Cortex of kidney (tissue), 1 donor: ENCODE measurements at places on chromosomes 4 and X.

DNA sequence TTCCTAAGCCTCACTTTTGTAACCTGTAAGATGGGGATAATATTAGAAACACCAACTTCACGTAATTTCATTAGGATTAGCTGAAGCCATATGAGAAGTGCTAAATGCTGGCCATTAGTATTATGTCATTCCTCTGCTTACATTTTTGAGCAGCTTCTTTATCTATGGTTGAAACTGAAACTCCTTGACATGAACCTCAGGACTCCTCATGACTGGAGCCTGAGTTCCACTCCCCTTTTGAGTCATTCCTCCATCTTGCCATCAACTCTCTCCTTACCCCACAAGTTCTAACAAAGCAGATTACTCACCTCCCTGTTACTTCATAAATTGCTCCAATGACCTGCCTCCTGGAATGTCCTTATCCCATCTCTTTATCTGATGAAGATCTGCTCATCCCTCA lies 123.2 kb upstream of the KCNIP4 start:
- DNase-seq: no peak

DNA sequence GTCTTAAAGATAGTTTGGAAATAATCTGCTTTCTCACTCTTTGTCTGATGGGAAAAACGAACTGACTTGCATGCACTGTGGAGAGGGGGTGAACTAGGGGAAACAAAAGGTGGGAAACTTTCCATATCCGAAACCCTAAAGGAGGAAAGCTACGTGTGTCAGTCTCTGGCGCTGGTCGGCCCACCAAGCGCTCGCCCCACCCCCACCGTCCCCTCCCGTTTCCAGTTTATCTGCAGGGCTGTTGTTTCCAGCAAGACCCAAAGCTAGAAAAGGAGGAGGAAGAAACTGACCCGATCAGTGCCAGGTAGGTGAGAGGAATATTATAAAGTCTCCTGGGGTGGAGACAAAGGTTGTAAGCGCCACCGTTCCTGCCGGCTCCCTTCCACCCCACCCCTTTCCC lies 552 bp downstream of the TCEAL9 start:
- DNase-seq: no peak

DNA sequence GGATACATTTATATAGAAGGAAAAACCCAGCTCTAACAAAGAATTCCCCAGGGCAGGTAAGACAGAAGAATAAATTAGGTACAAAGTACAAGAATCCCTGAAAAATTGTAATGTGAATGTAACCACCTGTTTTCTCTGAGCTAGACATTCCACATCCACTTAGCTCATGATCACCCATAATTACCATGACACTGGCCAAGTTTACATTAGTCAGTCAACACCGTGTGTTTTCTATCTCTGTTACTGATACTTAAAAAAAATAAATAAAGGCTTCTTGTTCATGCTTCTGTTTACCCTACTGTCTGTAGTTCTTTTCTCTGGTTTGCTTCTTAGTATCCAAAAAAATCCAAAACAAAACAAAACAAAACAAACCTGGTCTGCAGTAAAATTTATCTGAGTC lies 66.0 kb downstream of the CBLL2 start:
- no peak for DNase-seq

DNA sequence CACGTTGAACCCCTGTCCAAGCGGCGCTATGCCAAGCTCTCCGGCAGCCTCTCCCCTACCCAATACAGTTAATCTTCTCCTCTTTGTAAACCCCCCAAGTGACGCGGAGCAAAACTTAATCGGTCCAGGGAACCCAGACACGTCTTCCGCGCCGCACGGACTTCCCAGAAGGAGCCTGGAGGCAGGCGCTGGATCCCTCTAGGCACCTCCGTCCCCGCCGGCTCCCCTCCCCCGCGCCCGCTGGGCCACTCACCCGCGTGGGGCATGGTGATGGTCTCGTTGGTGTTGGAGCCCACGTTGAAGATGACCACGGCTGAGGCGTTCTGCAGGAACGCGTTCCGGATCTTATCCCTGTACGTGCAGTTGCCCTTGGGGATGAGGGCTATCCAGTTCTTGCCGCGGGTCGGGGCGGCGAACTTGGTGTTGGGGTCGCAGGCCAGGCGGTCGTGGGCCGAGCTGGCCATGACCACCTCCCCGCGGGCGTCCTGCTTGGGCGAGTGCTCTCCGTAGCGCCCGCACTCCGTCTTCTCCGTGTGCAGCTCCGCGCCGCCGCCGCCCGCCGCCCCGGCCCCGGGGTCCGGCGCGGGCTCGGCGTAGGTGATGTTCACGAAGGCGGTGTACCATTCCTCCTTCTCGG lies 1.1 kb downstream of the RNF150 start:
- no peak for DNase-seq

GRCh38 chr4:8032381-8032780 lies 92.7 kb upstream of the AFAP1 start:
- DNase-seq: no peak

DNA sequence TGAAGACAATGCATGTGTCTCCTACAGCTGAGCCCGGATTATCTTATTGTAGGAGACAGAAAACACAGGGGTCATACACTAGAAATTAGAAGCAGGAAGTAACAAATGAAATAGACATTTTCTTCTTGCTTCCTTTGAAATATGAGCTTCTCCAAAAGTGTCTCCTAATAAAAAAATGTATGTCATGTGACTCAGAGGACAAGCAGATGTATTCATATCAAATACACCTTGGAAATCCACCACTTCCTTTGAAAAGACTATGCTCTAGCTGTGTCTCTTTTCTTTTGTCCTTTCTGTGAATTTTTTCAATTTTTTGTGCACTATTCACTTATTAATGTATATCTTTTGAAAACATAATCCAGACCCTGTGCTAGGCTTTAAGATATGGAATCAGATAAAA lies 1906.2 kb downstream of the C4orf33 start:
- DNase-seq: no peak

DNA sequence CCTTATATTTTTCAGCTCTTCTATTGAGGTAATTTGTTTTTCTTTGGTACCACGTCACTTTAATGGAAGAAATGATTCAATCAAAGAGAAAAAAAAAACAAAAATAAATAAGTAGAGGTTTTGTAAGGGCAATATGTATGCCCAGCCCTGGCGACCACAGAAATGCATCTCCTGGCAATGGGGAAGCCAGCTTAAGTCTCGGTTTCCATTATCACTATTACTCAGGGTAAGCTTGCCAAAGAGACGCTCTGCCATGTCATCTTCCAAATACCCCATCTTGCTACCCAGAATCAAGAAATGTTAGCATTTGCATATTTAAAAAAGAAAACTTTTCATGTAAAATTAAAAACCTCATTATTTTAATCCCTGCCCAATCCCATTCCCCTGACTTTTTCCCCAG lies 68.8 kb downstream of the FAM47C start:
- DNase-seq: no peak

DNA sequence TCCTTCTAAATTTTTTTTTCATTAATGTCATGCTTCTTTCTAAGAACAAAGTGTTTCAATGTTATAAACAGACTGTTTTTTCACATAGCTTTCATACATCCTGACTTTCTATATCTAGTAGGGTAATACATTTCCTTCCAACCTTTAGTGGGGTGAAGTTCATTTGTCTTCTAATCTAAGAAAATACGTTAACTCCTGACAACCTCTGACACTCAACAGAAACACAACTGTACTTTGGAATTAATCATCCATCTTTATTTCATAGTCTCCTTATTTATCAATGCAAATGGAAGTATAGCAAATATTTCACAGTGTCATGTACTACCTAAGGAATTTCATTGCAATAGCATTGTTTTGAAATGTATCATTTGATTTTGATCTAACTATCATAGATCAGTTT lies 2.7 kb upstream of the MTTP start:
- DNase-seq: no peak

DNA sequence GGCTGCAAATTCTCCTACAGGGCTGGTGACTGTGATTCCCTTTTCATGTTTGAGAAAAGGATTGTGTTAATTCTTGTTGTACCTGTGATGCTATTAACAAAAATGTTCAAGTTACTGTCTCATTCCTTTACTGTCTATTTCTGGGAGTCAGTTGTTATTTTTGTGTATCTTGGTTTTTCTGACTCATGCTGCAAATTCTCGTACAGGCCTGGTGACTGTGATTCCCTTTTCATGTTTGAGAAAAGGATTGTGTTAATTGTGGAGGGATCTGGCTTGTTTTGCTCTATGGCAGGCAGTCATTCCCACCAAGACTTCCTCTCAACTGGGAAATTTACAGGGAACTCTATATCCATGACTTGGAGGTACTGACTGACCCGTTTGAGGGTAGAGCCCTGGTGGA lies 693.4 kb upstream of the INTU start:
- no peak for DNase-seq

GRCh38 chr4:185183622-185184281 lies 20.0 kb downstream of the CFAP97 start:
- no peak for DNase-seq

DNA sequence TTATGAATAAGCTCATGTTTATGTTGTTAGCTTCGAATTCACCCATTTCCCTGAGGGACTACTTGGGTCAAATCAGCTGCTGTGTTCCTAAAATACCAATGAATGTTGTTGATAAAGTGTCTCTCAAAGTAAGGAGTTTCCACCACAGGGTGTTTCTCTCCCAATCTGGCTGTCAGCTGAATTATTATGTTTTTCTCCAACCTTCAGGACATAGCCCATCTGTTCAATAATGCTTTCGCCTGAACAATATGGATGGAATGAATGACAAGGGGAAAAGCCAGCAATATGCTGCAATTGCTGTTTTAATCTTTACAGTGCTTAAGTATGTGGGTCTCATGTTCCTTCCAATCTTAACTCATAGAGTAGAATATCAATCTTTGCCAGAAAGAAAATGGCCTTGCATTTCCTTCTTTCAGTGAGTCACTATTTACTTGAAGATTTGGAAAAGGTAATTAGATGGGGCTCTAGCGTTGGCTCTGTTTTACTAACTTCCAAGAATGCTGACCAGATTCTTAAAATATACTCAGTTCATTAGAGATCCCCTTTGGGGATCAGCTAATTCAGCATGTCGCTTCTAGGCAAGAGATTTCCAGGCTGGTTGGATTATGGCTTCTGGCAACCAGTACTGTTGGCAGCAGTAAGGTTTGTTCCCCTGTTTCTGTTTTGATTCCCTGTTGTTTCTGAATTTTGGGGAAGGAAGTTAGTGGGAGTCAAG lies 410.5 kb downstream of the PPP3CA start:
- DNase-seq: no peak

- no peak for DNase-seq
Measured at GRCh38 chr4:17866810-17867209, 56.0 kb downstream of the NCAPG start.

GRCh38 chr4:152014280-152014679 lies 253.5 kb upstream of the GATB start:
- DNase-seq: no peak

DNA sequence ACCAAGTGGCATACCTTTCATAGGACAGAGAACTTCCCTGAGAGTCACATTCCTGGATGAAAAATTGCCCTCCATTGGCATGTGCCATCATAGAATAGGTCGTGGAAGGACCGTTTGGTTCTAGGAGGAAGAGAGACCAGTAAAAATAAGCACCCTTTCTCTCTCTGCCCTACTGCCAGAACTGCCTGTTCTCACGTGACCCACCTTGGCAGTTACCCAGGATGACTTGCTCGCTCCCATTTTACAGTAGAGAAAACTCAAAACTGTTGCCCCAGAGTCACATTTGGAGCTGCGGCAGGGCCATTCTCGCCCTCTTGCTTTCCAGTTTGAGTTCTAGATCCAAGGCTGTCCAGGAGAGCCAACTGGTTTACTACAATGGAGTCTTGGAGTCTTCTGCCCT lies 1.1 kb upstream of the NLGN3 start:
- DNase-seq: no peak

DNA sequence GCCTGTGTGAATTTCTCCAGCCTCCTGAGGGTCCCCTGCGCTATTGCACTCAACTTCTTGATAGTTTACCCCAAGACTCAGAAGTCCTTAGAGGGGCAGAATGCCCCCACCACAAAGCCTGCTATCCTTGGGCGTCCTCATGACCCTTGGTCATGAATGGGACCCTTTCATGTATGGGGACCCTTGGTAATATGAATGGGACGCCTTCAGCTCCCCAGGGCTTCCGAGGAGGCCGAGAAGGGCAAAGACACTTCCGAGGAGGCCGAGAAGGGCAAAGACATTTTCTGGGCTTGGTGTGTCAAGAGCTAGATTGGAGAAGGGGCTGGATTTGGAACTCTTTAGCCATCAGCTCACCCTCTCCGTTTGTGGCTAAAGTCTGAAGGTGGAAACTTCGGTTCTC lies 8.6 kb downstream of the SHOX start:
- no peak for DNase-seq

DNA sequence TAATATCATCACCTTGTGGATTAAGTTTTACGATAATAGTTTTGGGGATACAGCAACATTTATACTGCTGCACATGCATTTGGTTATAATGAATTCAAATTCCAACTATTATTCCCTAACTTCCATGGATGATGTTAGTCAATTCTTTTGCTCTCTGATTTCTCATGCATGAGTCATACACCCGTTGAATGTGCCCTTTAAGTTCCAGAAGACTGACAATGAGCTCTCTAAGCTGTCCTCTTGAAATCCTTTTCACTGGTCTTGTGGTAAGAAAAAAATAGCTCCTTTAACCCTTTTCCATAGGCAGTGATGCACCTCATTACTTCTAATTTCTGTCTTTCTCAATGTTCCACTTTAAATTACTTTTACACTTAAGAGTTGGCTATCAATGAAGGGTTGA lies 1095.2 kb upstream of the POU3F4 start:
- DNase-seq: no peak
